ENCODE measurements at places on chromosomes 11 and 22.

GRCh38 chr11:108224366-108224765 is 1.5 kb downstream of the ATM start:
- DNase-seq, result no peak

GRCh38 chr22:37275134-37275533 is 7.2 kb upstream of the CYTH4 start:
- no peak for DNase-seq

DNA sequence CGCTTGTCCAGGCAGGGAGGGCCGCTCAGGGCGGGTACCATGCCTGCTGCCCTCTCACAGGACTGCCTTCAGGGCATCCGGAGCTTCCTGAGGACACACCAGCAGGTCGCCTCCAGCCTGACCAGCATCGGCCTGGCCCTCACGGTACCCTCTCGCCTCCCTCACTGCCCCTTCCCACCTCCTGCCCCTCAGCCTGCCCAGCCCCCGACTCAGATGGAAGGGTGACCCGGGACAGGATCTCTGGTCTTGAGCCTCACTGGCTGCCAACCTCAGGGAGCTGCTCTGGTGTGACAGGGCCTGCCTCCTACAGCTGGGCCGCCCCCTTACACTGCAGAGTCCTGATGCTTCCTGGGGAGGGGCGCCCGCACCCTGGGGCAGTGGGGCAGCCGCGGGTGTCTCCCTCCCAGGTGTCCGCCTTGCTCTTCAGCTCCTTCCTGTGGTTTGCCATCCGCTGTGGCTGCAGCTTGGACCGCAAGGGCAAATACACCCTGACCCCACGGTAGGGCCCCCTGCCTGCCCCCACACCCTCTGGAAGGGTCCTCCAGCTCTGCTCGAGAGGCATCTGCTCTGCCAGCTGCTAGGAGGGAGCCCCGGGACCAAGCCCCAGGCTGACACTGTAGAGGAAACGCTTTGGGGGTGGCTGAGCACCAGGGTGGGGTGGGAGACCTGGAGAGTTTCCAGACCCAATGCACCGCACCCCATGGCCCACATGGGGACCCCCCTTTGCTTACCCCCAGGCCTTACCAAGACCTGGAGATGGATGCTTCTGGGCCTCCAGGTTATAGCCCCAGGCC is 14.6 kb downstream of the TSPAN32 start:
- DNase-seq, result no peak

DNA sequence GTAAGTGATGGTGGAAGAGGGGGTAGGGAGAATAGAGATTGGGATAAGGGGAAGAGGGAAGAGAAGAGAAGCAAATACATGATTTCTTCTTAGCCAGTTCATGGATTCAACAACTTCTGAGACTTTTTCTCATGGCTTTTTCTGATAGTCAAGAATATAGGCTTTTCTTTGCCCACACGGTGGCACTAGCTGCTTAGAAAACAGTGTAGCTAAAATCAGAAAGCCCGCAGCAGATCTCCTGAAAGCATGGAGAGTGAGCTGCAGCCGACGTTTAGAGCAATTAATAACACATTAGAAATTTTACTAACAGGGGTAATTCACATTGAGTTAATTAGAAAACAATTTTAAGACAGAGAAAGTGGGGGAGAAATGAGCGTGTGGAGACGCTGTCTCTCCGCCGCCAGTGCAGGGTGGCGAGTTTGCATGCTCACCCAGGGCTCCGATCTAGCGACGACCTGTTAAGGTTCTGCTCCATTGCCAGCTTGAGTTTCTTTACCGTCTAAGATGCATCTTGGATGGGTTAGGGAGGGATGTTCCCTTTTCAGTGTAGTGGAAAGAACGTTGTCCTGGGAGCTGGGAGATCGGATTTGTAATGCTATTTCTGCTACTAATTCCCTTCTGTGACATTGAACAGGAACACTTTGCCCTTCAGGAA is 3.3 kb upstream of the RAG1 start:
- no peak for DNase-seq

DNA sequence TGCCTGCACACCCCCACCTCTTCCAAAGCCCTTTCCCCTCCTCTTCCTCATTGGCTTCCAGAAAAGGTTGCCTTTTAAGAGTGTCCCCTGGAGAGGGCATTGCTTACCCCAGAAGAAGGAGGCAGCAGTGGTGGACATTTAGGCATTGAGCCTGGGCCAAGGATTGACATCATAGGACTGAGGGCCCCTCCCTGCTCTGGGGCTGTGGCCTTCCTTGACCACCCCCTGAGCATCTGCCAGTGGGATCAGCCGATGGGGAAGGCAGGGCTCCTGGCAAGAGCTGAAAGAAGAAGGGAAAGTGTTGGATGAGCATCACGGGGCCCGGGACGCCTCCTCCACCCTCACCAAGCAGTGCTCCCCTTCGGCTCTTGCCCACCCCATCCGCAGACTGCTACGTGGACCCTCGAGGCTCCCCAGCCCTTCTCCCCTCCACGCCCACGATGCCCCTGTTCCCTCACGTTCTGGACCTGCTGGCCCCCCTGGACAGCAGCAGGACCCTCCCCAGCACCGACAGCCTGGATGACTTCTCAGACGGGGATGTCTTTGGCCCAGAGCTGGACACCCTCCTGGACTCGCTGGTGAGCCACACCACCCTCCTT is 37.4 kb downstream of the ZC3H7B start:
- DNase-seq, result no peak

GRCh38 chr11:85889676-85890579 is 34.7 kb downstream of the CCDC83 start:
- no peak for DNase-seq

GRCh38 chr22:27686534-27686933 is 115.0 kb downstream of the MN1 start:
- DNase-seq, result no peak

- no peak for DNase-seq
These were observed 101.0 kb downstream of the PTPRJ start for GRCh38 chr11:48081151-48082010.

- no peak for DNase-seq
These were observed 9.0 kb downstream of the TECTA start for GRCh38 chr11:121109916-121110586.

DNA sequence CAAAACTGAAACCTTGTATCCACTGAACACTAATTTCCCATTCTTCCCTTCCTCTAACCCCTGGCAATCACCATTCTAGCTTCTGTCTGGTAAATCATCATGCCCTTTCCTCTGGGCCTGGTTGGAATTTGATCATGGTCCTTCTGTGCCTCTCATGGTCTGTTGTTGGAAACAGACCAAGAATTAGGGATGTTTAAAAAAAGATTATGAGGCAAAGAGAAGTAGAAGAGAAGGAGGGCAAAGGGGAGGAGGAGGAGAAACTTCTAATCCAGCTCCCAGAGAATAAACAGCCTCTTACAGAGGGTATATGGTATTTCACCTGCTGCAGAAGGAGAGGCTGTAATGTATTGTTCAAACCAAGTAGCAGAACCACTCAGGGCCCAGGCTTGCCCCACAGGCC is 10.6 kb downstream of the BCO2 start:
- no peak for DNase-seq

- DNase-seq, result no peak
These were observed 628 bp downstream of the CHKB start for GRCh38 chr22:50581950-50582492.

DNA sequence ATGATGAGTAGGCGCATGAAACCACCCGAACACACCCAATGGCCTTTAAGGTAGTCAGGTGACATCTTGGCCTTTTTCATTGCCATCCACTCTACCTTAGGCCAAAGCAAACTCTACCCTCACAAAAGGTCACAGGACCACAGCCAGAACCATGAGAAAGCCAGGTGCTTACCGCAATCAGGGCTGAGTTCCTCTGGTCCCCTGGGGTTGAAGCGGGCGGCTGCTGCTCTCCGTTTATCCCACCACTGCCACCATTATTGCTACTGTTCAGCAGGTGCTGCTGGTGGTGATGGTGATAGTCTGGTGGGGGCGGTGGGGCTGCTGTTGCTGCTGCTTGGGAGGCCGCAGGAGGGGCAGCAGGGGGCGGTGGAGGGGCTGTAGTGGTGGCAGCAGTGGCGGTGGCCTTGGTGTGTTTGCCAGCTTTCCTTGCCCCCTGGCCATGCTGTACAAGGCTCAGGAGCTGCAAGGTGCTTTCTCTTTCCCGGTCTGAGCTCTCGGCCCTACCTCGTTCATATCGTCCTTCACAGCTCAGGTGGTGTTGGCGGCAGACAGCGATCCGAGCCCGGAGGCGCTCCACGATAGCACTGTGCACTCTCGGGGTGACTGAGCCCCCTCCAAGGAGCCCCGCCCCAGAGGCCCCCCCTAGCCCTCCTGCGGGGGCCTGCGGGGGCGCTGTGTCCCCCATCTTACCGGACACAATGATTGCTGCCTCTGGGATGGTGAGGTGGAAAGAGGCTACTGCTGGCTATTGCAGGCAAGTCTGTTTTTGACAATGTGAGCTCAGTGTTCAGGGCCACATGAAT is 1.6 kb downstream of the MAML2 start:
- no peak for DNase-seq

DNA sequence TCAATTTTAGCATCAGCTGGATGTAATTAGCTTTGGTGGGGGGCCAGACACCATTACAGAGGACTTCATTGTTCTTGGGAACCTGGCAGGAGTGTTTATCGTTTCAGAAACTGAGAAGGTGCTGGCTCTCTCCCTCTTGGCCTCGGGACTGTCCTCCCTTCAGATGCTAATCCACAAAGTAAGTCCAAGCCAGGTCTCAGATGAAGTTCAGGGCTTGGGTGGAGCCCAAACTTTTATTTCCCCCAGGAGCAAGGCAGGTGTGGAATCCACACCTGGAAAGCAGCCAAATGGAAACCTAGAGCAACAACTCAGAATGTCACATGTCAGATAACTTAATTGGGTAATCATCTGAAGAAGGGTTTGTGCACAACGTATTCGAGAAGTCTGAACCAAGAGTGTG is 119.2 kb downstream of the ME3 start:
- no peak for DNase-seq

GRCh38 chr11:73270855-73271477 is 1.2 kb upstream of the P2RY6 start:
- no peak for DNase-seq

- no peak for DNase-seq
These were observed 53.3 kb downstream of the BLID start for GRCh38 chr11:122062763-122063162.

DNA sequence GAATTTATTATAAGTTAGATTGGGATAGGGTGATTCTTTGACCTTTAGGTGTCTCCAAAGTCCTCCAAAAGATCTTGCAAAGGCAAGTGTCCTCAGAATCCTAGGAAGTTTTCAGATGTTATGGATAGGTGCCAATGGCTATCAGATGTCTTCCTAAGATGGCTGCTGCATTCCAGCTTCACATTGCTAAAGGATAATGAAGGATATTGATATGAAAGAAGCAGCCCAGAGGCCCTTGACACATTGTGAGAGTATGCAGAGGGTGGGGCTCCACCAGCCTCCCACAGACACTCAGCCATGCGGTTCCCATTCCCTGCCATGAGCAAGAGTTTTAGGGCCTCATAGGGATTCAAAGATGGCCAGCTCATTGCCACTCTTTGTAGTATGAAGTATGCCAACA is 22.3 kb upstream of the GLYATL2 start:
- DNase-seq, result no peak
